ENCODE measurements at places on chromosomes 5 and 9.
A peak's percentile ranks its signal among the peaks of the same experiment; 100 is the strongest.

GRCh38 chr9:105204416-105204815, 40.0 kb upstream of the SLC44A1 start:
- DNase-seq, result no peak

DNA sequence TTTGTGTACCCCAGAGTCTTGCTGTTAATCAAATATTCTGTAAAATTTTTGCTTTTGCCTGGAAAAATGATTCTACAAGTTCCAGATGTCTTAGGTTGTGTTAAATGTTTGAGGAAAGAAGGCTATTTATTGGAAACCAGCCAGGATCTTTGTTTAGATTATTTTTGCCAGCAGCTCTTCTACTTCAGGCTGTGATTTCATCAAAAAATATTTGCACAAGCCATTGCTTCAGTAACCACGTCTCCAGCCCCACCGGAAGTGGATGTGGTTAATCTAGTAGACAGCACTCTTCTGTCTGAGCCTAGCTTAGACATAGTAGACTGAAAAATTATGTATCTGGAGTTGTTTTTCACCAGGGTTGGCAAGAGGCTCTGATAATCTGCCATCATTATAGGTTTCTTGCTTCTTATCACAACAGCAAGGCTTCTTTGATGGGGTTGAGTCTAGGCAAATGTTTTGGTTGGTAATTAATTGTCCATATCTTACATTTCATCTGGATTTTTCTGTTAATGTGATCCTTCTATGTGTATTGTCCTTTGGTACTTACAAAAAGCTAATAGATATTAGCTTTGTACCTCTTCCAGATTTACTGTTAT, 17.1 kb downstream of the KCTD16 start:
- peak; percentile 24 for DNase-seq

DNA sequence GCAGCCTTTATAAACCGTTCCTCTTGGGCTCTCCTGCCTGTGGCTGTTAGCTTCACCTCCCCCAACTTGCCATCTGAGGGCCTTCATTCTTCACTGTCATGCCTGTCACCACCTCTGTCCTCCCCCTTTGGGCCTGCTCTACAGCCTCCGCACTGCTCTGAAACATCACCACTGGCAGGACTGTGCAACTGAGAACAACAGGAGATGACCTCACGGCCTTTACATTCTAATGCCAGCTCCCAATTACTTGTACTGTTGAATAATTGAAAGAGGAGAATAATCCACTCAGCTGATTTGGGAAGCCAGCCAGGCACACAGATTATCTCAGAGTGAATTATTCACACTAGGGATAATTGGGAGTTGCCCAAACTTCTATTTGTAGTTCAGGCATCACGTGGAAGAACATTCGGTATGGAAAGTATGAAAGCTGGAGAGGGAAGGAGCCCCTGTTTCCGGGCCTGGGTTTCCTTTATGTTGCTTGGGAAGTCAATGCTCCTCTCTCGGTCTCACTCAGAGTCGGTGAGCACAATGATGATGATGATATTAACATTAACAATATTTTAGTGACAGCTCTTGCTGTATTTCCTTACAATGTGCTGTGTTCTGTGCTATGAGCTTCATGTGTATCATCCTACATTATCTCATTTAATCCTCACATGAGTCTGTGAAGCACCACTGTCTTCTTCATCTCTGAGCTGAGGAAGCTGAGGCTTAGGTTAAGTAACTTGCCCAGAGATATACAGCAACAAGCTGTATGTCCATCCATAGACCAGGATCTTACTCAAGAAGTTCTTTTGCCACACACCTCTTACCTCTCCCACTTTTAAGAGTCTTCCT, 99.3 kb upstream of the LRRTM2 start:
- DNase-seq, result no peak

GRCh38 chr5:652773-653350, 40.3 kb downstream of the TPPP start:
- no peak for DNase-seq

DNA sequence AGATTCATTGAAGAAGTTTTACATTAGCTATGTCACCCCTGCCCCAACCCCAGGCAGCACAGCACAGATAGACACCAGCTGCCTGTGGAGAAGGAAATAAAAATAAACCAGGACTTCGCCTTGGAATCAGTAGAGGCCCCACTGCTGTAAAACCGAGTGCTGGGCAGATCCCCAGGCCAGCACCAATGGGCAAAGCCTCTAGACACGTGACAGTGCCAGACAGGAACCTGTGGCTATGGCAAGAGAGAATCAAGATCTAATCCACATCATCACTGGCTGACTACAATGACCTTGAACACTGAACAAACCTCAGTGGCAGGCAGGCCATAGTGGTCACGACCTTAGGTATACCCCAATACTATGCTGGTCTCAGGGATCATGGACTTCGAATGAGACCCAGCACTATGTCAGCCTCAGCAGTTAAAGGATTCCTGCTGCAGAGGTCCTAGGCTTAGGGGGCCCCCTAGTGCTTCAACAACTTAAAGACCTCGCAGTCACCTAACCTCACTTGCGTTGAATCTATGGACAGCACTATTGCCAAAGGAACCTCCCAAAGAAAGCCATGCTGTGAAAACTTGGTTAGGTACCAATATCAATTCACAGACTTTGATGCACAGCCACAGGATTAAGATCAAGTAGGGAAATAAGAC, 2118.6 kb upstream of the C9orf72 start:
- DNase-seq, result no peak

- DNase-seq, result no peak
These were observed 1.0 kb downstream of the FOCAD start for GRCh38 chr9:20684875-20685696.

DNA sequence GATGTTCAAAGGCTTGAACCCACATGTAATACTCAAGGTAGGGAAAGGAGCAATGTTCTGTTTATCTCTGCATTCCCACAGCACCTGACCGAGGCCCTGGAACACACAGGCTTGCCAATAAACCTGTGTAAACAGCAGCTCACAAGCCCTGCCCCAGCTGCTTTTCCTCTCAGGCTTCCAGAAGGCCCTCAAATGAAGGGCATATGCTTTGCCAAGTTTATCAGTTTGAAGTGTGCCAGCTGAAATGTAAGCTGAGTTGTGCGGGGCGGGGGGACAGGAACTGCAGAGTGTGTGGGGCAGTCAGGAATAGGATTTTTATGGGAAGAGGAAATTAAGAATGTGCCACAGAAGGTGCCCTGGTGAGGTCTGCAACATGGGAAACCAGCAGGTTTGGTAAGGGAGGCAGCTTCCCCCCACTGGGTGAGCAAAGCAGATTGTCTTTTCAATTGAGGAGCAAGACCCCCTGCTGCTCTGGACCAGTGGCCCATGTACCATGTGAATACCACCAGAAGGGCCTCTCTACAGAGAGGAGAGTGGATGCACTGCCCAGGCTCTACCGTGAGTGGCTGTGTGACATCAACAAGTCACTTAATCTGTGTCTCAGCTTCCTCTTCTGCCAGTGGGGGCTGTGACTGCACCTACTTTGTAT, 194.8 kb downstream of the SPOCK1 start:
- DNase-seq, result no peak

- no peak for DNase-seq
These were observed 155.0 kb downstream of the GLIS3 start for GRCh38 chr9:4144869-4145268.

DNA sequence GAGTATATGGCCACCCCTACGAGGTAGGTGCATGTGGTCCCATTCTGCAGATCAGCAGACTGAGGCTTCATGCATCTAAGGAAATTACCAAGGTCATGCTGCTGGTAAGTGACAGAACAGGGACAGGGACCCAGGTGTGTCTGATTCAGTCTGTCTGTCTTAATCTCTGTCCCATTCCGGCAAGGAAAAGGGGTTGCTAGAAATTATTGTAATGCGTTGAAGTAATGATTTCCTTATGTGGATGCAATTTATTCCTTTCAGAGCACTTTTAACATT, 76.8 kb downstream of the AMBP start:
- no peak for DNase-seq

DNA sequence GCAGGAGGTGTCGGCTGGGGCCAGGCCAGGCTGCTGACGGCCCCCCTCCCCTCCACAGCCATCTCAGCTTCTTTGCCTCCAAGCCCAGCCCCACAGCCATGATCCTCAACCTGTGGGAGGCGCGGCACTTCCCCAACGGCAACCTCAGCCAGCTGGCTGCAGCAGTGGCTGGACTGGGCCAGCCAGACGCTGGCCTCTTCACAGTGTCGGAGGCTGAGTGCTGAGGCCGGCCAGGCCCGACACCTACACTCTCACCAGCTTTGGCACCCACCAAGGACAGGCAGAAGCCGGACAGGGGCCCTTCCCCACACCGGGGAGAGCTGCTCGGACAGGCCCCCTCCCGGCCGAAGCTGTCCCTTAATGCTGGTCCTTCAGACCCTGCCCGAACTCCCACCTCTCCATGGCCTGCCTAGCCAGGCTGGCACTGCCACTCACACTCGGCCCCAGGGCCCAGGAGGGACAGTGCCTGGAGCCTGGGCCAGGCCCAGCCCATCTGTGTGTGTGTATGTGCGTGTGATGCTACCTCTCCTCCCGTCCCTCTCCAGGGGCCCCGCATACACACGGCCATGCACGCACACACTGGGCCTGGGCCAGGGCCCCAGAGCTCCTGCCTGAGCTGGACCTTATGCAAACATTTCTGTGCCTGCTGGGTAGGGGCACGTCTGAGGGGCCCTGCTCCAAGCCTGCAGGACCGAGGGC, 19.3 kb downstream of the HK3 start:
- DNase-seq, result no peak

DNA sequence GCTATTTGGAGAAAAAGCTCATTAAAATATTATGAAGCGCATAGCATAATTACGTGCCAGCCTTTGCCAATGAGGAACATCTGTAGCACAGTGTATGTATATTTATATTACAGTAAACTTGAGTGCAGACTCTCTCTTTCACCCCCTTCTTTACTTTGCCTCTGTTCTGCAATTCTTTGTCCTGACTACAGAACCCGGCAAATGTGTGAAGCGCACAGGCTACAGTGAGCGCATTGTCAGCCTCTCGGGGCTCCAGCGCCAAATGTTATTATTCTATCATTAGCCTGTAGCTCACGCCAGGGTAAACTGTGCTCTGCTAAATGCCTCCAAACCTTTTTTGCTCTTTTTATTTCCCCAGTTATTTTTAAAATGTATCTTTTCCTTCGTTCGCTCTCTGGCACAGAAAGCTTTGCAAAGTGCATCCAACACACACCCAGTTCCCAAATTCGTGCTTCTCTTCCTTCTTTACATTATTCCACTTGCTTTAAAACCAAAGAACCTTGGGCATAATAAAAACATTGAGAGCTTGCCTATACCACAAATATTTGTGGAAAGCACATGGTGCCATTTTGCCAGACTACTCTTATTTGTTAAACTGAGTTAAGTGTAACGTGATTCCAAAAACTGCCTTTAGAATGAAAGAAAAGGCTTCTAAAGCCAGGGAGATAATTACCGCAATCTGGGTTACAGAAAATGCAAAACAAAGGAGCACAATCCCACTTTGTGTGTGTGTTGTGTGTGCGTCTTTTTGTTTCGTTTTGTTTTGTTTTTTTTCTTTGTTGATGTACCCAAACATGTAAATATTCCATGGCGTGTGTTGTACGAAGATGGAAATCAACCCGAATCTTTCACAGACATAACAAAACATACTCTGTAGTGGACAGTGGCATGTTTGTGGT, 164.1 kb upstream of the MPDZ start:
- no peak for DNase-seq

GRCh38 chr9:68546596-68547390, 6.1 kb upstream of the TMEM252 start:
- DNase-seq, result no peak

GRCh38 chr9:130844044-130844451, 9.0 kb downstream of the ABL1 start:
- DNase-seq, result no peak

GRCh38 chr5:6823996-6824395, 110.8 kb downstream of the TENT4A start:
- no peak for DNase-seq

DNA sequence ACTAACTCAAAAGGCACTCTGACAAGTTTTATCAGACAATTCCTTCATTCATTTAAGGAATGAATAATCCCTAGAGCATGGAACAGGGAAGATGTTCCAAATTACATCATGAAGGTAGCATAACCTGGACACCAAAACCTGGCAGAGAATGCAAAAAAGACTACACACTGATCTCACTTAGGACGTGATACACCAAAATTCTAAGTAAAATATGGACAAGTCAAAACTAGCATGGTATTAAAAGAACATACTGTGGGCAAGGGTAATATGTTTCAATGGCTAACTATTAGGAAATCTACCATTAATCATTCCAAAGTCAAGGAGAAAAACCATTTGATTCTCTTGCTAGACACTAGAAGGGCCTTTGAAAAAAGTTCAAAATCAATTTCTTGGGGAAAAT, 176.5 kb downstream of the HSPA4 start:
- DNase-seq, result no peak

- no peak for DNase-seq
These were observed 55.6 kb downstream of the CAMSAP1 start for GRCh38 chr9:135851748-135852147.

DNA sequence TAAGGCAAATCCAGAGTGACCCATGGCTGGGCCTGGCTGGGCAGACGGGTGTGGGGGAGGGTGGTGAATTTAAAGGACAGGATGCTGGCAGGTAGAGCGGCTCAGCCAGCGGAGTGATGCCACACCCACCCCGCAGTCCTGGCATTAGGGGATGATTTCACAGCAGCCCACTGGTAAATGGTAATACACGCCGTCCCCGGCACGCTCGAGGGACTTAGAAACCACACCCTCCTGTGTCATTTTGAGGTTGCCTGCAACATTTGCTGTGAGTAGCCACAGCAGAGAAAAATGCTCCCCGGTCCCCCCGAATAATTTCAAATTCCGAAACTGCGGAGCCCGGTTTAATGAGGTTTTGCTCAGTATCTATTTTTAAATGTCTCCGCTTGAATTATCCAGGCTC, 71.3 kb upstream of the FCN2 start:
- DNase-seq, result no peak

DNA sequence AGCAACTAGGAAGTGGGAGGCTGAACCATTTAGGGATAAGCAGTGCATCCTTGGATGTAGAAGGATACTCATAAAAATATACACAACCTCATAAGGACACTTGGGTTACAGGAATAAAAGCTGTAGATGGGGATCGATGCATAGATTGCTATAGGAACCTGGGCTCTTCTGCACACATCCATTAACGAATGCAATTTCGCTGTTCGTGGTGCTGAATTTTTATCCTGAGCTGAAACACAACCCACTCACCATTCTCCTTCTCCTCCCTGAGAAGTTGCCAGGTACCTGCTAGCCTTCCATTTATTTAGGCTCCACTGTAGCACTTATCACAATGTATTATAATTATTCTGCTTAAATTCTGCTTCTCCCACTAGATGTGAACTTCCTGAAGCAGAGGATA, 320.6 kb upstream of the BRINP1 start:
- no peak for DNase-seq

DNA sequence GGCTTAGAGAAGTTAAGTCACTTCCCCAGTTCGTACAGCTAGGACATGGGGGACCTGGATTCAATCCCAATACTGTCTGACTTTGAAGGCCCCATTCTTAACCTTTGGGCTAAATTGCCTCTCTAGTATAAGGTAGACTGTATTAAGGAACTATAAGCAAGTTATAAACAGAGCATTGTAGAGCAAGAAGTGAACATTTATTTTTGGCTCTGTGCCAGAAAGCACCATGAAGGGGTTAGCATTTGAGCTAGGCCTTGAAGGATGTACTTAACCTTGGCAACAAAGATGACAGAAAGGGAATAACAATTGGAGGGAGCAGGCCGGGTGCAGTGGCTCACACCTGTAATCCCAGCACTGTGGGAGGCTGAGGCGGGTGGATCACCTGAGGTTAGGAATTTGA, 32.8 kb downstream of the GALNT10 start:
- no peak for DNase-seq
